ENCODE measurements at places on chromosomes 4 and X.

- DNase-seq = no peak
These were observed 538.1 kb downstream of the PPP4R3C start for GRCh38 chrX:26925088-26925487.

- no peak for DNase-seq
These were observed 148.1 kb upstream of the SH3RF1 start for GRCh38 chr4:169418846-169419245.

GRCh38 chrX:22999696-23000223 is at the start of gene DDX53:
Gene DDX53, plus strand, starts transcription at chrX:22999960. Its CDS starts 98 bp downstream, at chrX:23000058.
- DNase-seq = no peak

- peak; percentile 54 for DNase-seq
These were observed 6.6 kb upstream of the PTPN13 start for GRCh38 chr4:86587381-86588140.
